ENCODE measurements at places on chromosomes 12 and 14. TPM values are rescaled to one million over a fixed set of nuclear protein-coding genes. Genes with fewer than 3 reads are reported as not detected.

Gene EFS
- not detected for total RNA-seq

Gene ACRBP
- not detected for total RNA-seq

Gene PLBD1
- 4.6 TPM for total RNA-seq

Gene FOXN4
- 0.03 TPM for total RNA-seq

Gene RNASE1
- 0.12 TPM for total RNA-seq

Gene GPR162
- 0.38 TPM for total RNA-seq

Gene LMO3
- not detected for total RNA-seq

Gene LGR5
- not detected for total RNA-seq

Gene ABCC9
- total RNA-seq = not detected

Gene MYH7
- total RNA-seq = not detected

Gene MED6
- 39.4 TPM for total RNA-seq

Gene WNK1
- total RNA-seq = 118 TPM

Gene DNAJC22
- total RNA-seq = 22.7 TPM

Gene GLIPR1
- 30.3 TPM for total RNA-seq

Gene MSI1
- 1.3 TPM for total RNA-seq

Measured in A549 treated with Hydrocortisone at 1 μM for 4 hours (cell line).